ENCODE measurements at places on chromosomes 3 and 15.
A peak's percentile ranks its signal among the peaks of the same experiment; 100 is the strongest.

- no peak for DNase-seq
These were observed 37.3 kb downstream of the LMCD1 start for GRCh38 chr3:8538913-8539312.

DNA sequence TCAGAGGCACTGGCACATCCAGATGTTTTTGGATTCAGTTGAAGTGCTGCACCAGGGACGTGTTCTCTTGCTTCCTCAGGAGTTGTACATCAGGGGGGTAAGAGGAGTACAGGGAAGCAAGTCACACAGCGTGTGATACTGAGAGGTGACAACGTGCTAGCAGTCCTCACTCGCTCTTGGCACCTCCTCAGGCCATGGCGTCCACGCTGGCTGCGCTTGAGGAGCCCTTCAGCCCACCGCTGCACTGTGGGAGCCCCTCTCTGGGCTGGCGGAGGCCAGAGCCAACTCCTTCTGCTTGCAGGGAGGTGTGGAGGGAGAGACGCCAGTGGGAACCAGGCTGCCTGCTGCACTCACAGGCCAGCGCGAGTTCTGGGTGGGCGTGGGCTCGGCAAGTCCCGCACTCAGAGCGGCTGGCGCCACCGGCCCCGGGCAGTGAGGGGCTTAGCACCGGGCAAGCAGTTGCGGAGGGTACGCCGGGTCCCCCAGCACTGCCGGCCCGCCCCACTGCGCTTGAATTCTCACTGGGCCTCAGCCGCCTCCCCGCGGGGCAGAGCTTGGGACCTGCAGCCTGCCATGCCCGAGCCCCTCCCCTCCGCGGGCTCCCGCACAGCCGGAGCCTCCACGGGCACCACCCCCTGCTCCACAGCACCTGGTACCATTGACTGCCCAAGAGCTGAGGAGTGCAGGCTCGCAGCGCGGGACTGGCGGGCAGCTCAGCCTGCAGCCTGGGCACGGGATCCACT, 64.5 kb downstream of the PLD1 start:
- DNase-seq: no peak

DNA sequence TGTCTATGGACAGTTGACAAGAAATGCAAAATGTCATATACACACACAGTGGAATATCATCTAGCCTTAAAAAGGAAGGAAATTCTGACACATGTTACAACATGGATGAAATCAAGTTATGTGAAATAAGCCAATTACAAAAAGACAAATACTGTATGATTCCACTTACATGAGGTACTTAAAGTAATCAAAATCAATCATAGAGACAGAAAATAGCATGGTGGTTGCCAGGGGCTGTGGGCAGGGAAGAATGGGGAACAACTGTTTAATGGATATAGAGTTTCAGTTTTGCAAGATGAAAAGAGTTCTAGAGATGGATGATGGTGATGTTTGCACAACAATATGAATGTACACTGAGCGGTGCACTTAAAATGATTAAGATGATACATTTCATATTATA, 613.8 kb upstream of the ZNF385D start:
- no peak for DNase-seq

DNA sequence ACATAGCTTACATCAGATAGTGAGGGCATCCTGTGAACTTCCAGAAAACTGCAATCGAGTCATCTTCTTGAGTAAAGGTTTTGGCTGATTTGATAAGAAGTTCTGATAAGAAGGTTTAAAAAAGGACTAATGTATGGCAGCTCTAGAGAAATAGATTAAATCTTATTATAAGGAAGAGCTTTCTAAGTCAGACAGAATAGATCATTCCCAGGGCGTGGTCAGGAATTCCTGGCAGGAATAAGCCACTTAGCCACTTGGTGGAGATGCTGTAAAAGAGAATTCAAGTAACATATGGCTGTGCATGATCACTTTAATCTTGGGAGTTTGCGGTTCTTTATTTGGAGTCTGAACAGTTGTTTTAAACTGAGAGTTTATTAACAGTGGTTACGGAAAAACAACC, 17.4 kb downstream of the PGBD4 start:
- DNase-seq: peak; percentile 37

DNA sequence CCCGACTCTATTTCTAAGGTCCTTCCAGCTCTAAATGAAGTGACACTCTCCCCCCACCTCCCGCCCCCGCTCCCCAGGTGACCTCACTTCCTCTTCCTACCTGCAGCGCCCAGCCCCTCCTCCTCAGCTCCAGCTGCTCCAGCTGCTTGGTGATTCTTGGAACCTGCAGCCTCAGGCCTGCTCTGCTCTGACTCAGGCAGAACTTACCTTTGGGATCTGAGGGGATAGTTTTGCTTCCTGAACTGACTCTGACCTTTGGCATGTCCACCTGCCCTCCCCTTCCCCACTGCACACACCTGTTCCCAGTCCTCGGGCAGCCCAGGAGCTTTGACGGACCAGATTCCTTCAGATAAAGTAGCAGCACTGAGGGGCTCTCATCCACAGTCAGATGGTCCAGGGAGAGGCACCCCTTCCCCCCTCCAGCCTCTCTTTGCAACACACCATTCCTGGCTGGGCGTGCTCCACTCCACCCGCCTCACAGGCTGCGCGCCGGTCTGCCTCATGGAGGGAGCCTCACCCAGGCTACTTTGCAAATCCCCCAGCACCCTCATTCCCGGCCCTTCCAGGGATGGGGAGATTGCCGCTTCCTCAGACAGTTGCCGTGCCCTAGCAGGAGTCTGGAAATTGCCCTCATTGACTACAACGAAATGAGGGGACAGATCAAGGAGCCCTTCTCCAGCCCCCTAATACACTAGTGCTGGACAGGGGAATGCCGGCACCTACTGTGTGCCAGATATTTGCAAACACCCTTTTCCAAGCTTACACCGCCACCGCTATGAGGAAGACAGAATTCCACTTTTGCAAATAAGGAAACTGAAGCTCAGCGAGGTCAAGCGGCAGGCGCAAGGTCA, 692 bp upstream of the C15orf39 start:
- DNase-seq: peak; percentile 90

- DNase-seq: no peak
These were observed 679 bp downstream of the RPL35A start for GRCh38 chr3:197950677-197951061.

DNA sequence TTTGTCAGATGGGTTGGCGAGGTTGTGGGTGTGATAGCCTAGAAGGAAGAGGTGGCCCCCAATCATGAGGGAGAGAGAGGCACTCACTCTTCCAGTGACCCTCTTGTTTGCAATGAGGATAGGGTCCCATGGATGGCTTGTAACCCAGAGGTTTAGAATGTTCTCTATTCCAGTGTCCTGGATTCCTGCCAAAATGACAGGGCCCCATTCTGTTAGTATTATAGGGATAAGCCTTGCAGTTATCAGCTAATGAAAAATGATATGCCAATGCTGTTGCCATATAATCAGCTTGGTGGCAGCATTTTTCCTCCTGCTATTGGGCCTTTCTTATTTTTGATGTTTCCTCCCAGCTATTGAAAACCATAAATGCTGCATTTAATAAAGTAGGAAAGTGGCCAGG, 23.3 kb upstream of the SENP7 start:
- no peak for DNase-seq

GRCh38 chr15:73139744-73140553, 87.7 kb downstream of the NEO1 start:
- no peak for DNase-seq

- DNase-seq: peak; percentile 72
These were observed 719.4 kb upstream of the CFAP20DC start for GRCh38 chr3:59769127-59769750.

GRCh38 chr3:12473511-12473910, 10.8 kb upstream of the TSEN2 start:
- no peak for DNase-seq

Data from NCI-H69 (cell line).